ENCODE measurements at places on chromosomes 6 and 20.

DNA sequence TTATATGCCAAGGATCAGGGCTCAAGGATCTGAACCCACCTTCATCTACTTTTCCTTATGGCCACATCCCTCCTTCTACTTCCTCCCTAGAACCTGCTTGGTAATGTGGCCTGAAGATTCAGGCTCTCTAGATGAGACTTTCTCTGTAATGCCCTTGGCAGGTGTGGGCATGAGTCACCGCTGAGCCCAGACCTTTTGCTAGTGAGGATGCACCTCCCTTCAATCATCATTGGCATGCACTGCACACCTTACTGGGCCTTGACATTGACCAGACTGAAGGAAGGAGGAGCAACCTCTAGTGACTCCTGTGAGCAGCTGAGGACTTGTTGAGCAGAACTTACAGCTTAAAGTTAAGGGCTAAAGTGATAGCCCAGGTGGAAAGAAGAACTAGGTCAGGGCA, 405.3 kb downstream of the MAFB start:
- H3K27ac ChIP-seq: no peak overlapping the region
- DNase-seq: no peak
- no peak overlapping the region for H3K4me3 ChIP-seq
- H3K36me3 ChIP-seq: no peaks in the 10 kb centered on the region

DNA sequence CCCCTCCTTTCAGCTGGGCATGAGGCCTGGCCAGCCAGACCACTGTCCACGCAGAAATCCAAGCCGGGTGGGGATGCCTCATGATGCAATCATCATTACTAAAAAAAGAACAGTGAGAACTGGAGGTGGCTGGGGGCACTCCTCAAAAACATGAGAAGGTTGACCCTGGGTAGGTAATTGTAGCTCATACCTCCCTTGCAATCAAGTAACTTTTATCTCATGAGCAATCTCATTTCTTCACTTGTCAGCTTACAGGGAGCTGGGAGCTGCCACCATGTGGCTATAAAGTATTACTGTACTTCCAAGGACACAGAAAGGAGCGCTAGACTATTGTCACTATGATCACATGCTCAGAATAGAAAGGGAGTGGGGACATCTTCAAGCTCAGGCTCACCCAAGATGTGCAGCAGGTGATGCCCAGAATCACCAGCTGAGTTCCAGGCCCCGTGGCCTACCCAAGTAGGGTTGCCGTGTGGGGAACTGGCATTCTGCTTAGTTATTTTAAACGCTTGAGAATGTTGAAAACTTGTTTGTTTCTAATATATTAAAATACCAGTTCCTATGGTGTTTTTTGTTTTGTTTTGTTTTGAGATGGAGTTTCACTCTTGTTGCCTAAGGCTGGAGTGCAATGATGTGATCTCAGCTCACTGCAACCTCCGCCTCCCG, 3.0 kb upstream of the CDH26 start:
- no peaks in the 10 kb centered on the region for H3K4me1 ChIP-seq
- H3K27me3 ChIP-seq: no peaks in the 10 kb centered on the region
- no peak overlapping the region for H3K4me3 ChIP-seq
- no peak overlapping the region for H3K27ac ChIP-seq
- no peak for DNase-seq
- H3K36me3 ChIP-seq: peaks cover 3% of the 10 kb centered on the region

- no peak overlapping the region for H3K27ac ChIP-seq
- no peaks in the 10 kb centered on the region for H3K36me3 ChIP-seq
- no peak for DNase-seq
These were observed 311.9 kb upstream of the PRDM1 start for GRCh38 chr6:105774247-105774646.

DNA sequence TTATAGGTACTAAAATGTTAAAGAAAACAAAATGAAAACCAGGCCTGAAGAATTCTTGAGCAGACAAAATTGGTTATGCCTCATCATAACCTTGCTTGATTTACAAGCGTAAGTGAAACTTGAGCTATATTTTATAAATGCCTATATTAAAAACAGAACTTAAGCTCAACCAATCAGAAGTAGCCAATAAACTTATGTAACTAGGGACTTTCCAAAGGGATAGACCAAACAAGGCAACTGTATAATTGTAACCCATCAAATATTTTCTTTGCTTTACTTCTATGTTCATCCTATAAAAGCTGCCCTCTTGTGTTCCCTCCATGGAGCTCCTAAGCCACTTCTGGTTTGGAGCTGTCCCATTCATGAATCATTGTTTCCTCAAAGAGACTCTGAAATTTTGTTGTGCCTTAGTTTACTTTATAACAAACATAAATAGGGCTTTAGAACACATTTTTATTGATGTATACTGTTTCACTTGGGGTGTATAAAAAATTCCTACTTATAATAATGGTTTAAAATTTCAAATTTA, 101.6 kb upstream of the CARMIL1 start:
- peaks cover 12% of the 10 kb centered on the region for H3K4me1 ChIP-seq
- H3K27me3 ChIP-seq: no peaks in the 10 kb centered on the region
- no peak overlapping the region for H3K27ac ChIP-seq

DNA sequence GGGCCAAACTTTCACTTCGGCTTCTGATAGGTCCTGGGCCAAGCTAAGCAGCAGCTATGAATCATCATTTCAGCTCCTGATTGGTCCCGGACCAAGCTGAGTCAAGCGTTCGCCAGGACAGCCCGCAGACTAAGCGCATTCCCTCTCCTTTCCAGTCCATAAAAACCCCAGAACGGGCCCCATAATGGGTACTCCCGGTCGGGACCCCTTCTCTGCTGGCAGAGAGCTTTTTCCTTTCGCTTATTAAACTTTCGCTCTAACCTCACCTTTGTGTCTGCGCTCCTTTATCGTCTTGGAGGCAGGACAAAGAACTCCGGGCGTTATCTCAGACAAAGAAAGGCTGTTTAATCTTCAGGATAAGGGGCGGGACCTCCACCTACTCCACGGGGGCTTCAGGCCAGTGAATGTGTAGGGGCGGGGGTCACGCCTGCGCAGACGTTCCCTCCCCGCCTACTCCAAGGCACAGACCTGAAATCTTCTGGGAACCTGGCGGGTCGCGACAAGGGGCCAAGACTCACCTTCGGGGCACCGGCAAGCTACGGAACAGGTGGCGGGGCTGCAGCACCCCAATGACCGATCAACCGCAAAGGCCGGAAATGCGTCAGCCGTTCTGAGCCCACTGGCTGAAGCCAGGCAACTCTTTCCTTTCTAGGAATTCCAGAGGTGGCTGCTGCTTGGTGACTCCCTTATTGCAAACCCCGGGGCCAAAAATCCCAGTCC, at the start of gene ZSCAN31:
Gene ZSCAN31 (minus strand): TSS at position 585 of the 720 bp plus-strand sequence. CDS start 6,465 bp downstream, outside the sequence.
- no peaks in the 10 kb centered on the region for H3K27me3 ChIP-seq
- no peaks in the 10 kb centered on the region for H3K36me3 ChIP-seq
- peak within 1 kb of the TSS; percentile 95 for H3K27ac ChIP-seq
- H3K4me1 ChIP-seq: no peaks in the 10 kb centered on the region

DNA sequence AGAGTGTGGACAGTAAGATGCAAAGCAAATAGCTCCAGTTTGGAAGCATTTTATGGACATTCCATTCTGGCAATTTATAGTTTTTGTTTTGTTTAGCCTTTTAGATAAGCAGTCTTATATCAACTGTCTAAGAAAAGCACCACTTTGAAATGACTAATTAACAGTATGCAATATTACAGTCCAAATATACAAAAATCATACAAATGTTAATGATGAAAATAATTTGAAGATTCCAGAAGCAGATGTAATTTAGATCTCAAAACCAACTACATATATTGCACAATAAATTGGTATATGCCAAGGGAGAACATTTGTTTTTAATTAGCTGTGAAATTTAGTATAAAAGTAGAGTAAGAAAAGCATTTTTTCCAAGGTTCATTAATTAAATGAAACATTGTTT, 158.8 kb downstream of the KIF6 start:
- no peaks in the 10 kb centered on the region for H3K27me3 ChIP-seq
- no peak overlapping the region for H3K27ac ChIP-seq
- no peaks in the 10 kb centered on the region for H3K36me3 ChIP-seq

GRCh38 chr6:19535351-19535750, 301.8 kb upstream of the ID4 start:
- no peak for DNase-seq
- H3K4me3 ChIP-seq: no peak overlapping the region
- H3K36me3 ChIP-seq: no peaks in the 10 kb centered on the region
- H3K27me3 ChIP-seq: no peaks in the 10 kb centered on the region

DNA sequence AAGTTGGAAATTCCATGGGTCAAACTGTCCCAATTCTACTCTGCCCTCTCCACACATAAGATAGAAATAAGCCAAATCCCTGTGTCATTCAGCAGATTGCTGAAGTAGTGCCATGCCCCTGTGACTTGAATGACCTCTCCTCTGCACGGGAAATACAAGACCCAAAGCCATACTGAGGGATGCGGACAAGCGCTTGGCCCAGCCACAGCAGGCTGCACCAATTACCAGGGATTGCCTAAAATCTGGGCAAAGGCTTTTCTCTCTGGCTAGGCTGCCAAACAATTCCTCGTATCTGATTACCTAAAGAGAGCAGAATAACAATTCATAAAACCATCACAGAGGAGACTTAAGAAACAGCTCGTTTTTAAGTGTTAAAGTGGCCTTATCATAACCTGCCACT, 421.8 kb upstream of the JARID2 start:
- no peaks in the 10 kb centered on the region for H3K4me1 ChIP-seq
- no peak overlapping the region for H3K4me3 ChIP-seq
- no peaks in the 10 kb centered on the region for H3K36me3 ChIP-seq
- H3K27ac ChIP-seq: no peak overlapping the region

GRCh38 chr20:1667502-1668085, 10.0 kb upstream of the SIRPG start:
- no peaks in the 10 kb centered on the region for H3K4me1 ChIP-seq
- H3K36me3 ChIP-seq: no peaks in the 10 kb centered on the region

DNA sequence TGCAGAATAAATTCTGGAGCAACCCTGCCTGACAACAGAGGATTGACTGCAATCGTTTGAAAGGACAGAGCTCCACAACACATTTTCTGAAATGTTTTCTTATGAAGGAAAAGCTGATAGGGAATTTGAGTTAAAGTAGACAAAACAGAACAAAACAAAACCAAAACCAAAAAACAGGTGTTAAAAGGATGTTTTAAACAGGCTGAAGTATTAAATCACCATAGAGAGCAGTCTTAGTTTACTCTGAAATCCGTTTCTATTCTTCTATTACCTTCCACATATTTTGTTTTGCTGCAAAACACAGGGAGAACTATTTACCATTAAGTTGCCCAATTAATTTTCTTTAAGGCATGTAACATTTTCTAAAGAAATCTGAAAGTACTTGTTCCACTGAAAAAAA, 93.4 kb upstream of the MLIP start:
- no peaks in the 10 kb centered on the region for H3K27me3 ChIP-seq
- H3K4me1 ChIP-seq: no peaks in the 10 kb centered on the region
- H3K27ac ChIP-seq: no peak overlapping the region
- no peak overlapping the region for H3K4me3 ChIP-seq

- peaks cover 6% of the 10 kb centered on the region for H3K36me3 ChIP-seq
- H3K4me1 ChIP-seq: peaks cover 3% of the 10 kb centered on the region
- H3K27ac ChIP-seq: no peak overlapping the region
- no peak overlapping the region for H3K4me3 ChIP-seq
These were observed 35.7 kb downstream of the RALY start for GRCh38 chr20:34029415-34029814.

- H3K4me1 ChIP-seq: no peaks in the 10 kb centered on the region
- no peaks in the 10 kb centered on the region for H3K36me3 ChIP-seq
- no peak overlapping the region for H3K27ac ChIP-seq
- H3K4me3 ChIP-seq: no peak overlapping the region
- no peaks in the 10 kb centered on the region for H3K27me3 ChIP-seq
These were observed 34.2 kb upstream of the FRMD1 start for GRCh38 chr6:168113226-168113625.

- DNase-seq: no peak
- H3K4me3 ChIP-seq: peak overlapping the region; percentile 79
- H3K27ac ChIP-seq: no peak overlapping the region
- H3K27me3 ChIP-seq: no peaks in the 10 kb centered on the region
These were observed 454 bp downstream of the L3MBTL3 start for GRCh38 chr6:130018744-130019325.

DNA sequence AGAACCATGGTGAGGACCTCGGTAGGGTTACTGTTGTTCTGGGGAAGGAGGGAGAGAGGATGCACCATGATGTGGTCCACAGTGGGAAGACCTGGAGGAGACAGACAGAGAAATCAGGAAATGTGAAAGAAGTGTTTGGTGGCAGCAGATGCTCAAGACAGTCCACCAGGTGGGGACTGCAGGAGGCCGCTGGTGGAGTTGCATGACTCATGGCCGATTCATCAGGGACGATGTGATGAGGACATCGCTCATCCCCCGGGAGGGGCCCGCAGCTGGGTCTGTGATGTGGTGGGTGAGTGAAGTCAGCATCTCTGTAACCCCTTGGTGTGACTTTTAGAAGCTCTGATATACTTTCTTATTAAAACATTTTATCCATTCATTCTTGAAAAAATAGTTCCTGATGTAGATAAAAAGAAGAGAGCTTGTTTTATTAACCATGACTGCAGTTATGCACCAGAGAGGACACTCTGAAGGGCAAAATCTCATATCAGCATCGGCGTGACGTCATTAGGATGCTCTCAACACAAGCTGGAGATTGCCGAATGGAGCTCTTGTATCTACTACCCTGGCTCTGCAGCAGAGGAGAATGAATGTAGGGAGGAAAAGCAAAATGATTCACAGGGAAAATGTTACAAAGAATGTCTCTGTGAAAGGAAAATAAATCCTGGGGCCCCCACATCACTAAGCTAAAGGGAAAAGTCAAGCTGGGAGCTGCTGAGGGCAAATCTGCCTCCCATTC, 71.2 kb downstream of the RAMACL start:
- H3K27me3 ChIP-seq: no peaks in the 10 kb centered on the region
- H3K4me3 ChIP-seq: no peak overlapping the region
- H3K4me1 ChIP-seq: no peaks in the 10 kb centered on the region
- no peak for DNase-seq
- H3K36me3 ChIP-seq: no peaks in the 10 kb centered on the region

DNA sequence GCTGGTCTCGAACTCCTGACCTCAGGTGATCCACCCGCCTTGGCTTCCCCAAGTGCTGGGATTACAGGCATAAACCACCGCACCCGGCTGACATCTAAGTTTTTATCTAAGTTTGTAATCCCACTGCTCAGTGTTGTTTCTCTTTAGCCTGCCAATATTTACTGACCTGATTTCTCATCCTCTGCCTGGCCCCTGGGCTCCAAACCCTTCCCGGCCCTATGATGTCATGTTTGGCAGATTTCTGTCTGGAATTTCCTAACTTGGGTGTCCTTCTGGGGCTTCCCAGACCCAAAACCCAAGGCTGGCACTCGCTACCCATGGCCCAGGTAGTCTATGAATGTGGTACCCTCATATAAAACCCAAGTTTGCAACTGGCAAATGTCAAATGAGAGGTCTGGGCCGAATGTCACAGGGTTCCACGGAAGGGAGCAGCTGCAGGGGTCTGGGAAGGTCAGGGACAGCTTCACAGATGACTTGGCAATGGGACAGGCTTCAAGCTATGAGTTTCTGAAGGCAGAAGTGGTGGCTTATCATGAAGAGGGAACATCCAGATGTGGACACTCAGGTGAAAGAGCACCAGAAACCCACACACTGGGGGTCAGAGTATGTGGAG, 54.9 kb downstream of the TMEM170B start:
- H3K4me1 ChIP-seq: peaks cover 4% of the 10 kb centered on the region
- no peak overlapping the region for H3K4me3 ChIP-seq
- H3K27ac ChIP-seq: no peak overlapping the region
- H3K36me3 ChIP-seq: no peaks in the 10 kb centered on the region

Data from aorta (tissue), 5 donors.